ENCODE measurements at places on chromosomes 7 and 10.

- no peak for DNase-seq
These were observed 132.9 kb downstream of the ATXN7L1 start for GRCh38 chr7:105743351-105744090.

DNA sequence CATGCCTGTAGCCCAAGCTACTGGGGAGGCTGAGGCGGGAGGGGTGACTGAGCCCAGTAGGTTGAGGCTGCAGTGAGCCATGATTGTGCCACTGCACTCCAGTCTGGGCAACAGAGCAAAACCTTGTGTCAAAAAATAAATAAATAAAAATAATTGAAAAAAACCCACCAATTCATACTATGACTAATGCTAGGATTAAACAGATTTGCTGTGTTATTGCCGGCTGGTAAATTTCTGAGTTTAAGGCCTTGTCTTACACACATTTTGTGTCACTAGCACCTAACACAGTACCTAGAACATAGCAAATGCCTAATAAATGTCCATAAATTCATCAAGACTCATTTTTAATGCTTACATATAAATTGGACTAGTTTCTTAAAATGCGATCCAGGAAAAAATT is 8.7 kb downstream of the ESYT2 start:
- DNase-seq, result no peak

GRCh38 chr7:148447221-148447849 is 143.2 kb upstream of the C7orf33 start:
- DNase-seq, result no peak

DNA sequence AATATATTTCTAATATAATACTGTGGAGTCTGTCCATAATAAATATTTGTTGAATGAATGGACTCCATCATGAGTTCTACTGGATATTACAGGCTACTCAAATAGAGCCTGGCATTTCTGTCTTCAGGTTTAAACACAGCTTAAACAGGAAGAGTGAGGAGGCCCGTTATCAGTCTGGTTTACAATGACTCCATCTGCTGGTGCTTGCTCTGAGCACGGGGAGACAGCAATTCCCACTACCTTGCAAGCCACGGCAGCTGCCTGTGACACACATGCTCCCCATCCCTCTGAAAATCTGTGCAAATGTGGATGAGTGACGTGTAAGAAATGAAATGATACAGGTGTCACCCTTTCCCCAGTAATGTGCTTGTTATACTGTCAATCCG is 293.5 kb upstream of the IMMP2L start:
- DNase-seq, result no peak

DNA sequence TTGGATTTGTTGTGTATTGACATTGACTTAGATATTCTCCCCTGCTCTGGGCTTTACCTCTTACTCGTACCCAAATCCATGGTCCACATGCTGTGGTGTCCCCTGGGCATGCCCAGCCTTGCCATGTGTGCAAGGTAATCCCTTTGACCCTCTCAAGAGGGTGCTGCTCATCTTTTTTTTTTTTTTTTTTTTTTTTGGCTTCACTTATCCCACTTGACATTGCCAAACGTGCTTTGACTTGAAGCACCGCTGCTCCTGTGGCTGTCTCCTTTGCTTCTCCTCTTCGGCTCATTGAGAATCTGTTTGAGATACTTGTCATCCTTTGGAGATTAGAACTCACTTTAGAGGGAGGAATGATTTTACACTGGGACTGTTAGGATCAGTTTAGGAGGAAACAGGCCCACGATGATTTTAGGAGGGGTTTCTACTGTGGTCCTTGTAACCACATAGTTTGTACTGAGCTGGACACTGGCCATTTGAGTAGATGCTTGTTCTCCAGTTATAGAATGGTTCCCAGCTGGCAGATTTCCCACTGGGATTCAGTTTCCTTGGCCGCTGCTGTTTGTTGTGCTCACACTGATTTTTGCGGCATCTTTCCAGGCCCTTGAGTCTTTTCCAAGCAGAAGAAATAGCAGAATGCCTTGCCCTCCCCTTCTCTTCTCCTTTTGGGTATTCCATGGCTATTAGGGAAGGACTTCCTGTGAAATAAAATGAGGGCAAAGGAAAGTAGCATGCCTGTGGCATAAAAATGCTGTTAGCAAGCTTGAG is 184.8 kb downstream of the AUTS2 start:
- DNase-seq, result no peak

DNA sequence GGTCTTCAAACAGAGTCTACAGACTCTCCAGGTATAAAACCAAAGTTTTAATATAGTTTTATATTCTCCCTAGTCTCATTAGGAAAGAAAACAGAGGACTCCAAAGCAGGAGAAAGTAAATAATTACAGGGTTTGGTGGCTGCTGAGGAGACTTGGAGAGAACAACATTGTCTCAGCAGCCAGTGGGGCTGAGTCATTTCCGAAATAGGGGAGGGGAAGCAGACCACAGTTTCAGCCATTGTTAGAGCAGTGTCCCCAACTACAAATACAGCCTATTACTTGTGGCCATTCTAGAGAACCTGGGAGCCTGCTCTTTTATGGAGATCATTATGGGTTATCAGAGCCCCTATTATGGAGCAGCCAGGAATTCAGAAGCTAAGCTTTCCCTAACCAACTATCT is 44.2 kb upstream of the A1CF start:
- no peak for DNase-seq

- DNase-seq, result no peak
These were observed 111.1 kb upstream of the CREB5 start for GRCh38 chr7:28301148-28301641.

DNA sequence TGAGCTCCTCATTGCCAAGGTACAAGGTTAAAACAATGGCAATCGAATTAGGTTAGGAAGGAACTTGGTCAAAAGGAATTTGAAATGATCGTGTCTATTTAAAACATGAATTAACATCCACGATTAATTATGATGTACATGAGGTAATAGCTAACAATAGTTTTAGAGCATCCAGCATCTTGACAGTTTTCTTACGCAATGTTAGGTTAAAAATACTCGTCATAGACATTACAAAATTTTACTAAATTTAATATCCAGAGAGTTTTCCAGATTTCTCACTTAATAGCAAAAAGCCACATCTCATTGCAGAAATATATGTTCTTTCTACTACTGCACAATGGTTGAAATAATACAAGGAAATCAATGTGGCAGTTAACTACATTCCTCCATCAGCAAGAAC is 22.6 kb downstream of the CUBN start:
- no peak for DNase-seq

GRCh38 chr10:124561206-124561605 is 99.6 kb downstream of the LHPP start:
- no peak for DNase-seq

GRCh38 chr10:8137726-8138125 is 83.2 kb downstream of the GATA3 start:
- no peak for DNase-seq

DNA sequence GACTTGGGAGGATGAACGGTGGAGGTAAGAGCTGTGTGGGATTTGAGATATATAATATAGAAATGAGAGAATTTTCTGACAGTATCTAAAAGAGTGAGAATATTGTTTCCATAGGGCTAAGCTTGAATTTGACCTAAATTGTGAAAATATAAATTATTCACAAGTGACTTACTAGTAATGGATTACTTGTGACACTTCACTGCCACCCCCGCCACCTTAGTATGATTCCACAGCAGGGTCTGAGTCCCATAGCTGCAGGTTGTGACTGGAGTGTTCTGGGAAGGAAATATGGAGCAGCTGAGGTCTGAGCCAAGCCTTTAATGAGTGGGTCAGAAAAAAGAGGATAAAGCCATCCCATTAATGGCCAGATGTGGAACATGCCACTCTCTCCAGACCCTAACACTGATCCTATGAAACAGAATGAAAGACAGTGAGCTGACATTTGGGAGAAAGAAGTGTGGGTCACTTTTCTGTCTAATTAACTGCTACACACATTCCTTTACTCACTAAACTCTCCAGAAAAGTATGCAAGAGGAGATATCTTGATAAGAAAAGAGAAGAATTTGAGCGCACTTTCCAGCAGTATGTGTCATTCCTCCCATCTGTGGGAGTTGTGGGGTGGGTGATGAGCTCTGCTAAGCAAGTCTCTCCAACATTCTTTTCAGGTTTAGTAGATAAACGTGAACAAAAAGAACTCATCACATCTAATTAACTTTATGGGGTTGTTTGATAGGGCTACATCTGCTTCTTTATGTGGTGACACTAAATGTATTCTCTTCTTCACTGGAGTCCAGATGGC is 1193.4 kb downstream of the SORCS3 start:
- DNase-seq, result no peak

DNA sequence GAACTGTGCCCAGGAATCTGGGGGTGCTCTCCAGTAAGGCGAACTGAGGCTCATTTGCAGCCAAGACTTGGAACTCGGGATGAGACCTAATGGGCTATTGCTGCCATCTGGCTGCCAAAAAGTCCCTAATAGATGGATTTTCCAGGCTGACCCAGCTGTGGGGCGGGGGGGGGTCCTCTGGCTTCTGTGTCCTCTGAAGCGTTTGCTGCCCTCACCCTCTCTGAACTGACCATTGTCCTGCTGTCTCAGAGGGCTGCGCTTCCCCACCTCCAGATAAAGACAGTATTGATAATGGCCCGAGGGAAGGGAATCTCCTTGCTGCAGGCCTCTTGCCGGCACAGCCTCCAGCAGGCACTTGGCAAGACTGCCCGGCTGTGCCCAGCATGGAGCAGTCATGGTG is 46.6 kb downstream of the CLEC2L start:
- no peak for DNase-seq

DNA sequence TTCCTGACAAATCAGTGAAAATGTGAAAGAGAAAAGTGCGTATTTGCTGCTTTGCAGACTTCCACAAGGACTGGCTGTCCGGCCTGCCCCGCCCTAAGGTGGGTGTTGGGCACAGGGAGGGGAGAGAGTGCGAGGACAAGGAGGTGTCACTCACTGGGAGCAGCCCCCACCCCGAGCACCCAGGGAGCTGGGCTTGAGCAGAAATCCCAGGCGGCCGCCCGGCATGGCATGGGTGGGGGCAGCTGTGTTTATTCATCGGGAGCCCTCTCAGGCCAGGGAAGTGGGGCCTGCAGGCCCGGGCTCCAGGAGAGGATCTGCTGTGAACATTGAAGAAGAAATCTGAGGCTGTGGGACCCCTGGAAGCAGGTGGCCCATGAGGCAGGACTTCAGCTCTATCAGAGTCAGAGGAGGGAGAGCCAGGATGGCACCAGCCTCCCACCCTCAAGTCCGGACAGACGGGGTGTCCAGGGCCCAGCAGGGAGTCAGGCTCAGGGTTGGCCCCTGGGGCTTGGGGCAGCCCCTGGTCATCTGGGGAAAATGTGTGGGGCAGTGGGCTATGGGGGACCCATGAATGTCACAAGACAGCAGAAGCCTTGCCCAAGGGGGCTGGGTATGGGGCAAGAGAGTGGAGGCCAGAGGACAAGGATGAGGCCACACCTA is 164.4 kb upstream of the PPP2R2D start:
- no peak for DNase-seq

DNA sequence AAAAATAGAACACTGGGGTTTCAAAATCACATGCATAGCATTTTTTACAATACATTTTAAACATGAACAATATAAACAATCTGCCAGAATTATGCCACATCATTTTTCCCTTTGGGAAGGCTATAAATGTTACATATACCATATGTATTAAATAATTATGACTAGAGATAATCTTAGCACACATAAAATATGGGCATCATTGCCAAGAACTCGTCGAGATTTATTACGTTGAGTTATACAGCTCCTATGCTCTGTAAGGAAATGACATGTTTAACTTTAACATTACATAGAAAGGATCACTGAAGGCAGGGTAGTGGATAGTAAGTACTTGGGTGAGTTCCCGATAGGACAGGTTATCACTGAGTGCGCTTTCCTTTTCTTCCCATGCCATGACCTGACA is 267.8 kb downstream of the PARD3 start:
- no peak for DNase-seq

DNA sequence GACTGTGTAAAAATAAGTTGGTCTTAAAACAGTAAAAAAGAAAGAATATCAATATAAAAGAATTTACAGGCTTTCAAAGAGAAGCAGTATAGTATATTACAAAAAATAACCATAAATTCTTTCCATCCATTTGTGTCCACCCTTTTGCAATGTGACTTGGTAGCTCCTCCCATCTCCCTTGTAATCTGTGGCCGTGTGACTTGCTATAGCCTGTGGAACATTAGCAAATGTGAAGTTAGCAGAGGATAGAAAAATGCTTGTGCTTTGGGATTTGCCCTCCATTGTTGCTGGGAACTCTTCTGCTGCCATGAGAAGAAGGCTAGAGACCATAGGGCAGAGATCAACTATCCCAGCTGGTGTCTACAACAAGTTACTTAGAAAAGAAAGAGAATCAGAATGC is 30.2 kb downstream of the KLHL7 start:
- DNase-seq, result no peak

DNA sequence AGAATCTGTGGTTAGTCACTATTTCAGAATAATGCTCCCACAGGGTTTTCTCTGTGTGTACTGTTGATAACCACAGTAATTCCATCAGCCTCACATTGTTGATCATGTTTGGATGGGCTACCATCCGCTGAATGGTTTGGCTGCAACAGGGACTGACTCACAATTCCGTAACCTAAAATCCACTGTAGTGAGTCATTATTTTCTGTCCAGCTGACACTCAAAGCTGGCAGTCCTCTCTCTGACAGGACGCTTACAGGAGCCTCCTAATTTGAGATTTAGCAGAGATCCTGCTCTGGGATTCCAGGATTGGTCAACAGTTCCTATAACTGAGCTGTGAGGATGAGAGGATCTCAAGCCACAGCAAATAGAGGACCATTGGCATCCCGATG is 32.7 kb downstream of the VWA2 start:
- DNase-seq, result no peak

DNA sequence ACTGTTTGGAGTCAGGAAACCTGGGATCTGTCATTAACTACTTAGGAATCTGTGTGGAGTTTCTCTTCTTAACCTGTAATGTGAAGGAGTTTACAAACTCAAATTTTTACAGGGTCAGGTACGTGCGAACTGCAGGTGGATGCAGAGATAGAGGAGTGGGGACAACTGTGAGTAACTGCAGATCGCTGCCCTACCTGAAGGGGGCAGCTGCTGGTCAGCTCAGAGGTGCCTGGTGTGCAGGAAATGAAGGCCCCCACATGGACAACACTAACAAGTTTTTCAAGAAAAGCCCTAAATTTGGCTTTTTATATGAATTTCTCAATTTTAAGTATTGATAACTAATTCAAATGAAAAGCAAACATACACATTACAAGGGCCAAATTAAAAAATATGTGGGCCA is 380.0 kb downstream of the REEP3 start:
- no peak for DNase-seq

GRCh38 chr10:130495891-130496636 is 359.9 kb downstream of the GLRX3 start:
- no peak for DNase-seq

DNA sequence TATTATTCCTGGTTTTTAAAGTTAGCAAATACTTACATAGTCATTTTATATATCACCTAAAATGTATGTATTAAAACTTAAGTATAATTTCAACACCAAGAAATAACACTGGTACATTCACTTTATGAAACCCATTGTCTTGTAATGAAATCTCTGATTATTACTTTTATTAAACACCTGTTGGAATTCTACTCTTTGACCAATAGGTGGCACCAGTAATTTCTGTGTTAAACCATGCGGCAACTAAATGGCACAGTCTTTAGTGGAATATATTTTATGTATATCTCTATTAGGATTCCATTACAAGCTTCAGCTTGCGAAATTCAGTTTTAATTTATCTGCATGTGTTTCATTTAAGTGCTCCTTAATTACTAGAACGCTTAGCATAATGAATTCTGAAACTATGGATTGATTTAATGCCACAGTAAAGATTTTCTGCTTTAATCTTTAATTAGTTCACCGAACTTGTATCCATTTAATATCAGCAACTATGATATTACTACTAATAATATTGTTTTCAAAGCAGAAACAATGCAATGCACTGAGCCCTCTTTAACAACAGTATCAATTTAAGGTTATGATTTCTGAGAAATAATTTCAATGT is 181.3 kb downstream of the MAGI2 start:
- no peak for DNase-seq

Data from activated T-cell treated with anti-CD3 and anti-CD28 coated beads for 4 hours (primary cell).